ENCODE measurements at places on chromosomes 13 and 19. TPM values are rescaled to one million over a fixed set of nuclear protein-coding genes. Genes with fewer than 3 reads are reported as not detected.

- H3K27me3 ChIP-seq, result no peaks in the 10 kb centered on the region
- no peak overlapping the region for H3K27ac ChIP-seq
- peaks cover 3% of the 10 kb centered on the region for H3K4me1 ChIP-seq
- peak overlapping the region; percentile 96 for H3K4me3 ChIP-seq
- H3K36me3 ChIP-seq, result peaks cover 5% of the 10 kb centered on the region
These were observed 969 bp upstream of the POMP start for GRCh38 chr13:28657784-28658538.

GRCh38 chr19:31913103-31913661, 432.2 kb upstream of the ZNF507 start:
- no peak for DNase-seq
- no peak overlapping the region for H3K4me3 ChIP-seq
- no peaks in the 10 kb centered on the region for H3K4me1 ChIP-seq
- H3K27ac ChIP-seq, result no peak overlapping the region

GRCh38 chr13:107864543-107865317, 350.6 kb downstream of the LIG4 start:
- peak overlapping the region; percentile 95 for H3K4me3 ChIP-seq
- no peak overlapping the region for H3K27ac ChIP-seq
- no peak for DNase-seq
- peaks cover 10% of the 10 kb centered on the region for H3K27me3 ChIP-seq
- no peaks in the 10 kb centered on the region for H3K36me3 ChIP-seq

DNA sequence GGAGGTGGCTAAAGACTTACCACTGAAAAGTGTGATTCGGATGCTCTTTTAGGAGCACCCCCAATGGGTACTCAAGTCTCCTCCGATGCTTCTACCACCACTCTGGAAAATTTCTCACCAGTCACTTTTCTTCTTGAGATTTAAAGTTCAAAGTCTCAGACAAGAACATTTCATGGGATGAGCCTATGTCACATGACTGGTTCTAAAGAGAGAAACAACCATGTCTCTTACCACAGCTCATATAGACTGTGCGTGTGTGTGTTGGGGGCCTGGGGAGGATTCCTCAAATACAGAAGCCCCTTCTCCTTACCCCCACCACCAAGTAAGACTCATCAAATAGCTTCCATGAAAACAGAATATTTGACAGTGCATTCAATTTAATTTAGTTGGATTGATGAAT, 181.7 kb upstream of the MIR17HG start:
- no peak overlapping the region for H3K27ac ChIP-seq
- H3K27me3 ChIP-seq, result no peaks in the 10 kb centered on the region
- no peaks in the 10 kb centered on the region for H3K4me1 ChIP-seq
- H3K4me3 ChIP-seq, result no peak overlapping the region

DNA sequence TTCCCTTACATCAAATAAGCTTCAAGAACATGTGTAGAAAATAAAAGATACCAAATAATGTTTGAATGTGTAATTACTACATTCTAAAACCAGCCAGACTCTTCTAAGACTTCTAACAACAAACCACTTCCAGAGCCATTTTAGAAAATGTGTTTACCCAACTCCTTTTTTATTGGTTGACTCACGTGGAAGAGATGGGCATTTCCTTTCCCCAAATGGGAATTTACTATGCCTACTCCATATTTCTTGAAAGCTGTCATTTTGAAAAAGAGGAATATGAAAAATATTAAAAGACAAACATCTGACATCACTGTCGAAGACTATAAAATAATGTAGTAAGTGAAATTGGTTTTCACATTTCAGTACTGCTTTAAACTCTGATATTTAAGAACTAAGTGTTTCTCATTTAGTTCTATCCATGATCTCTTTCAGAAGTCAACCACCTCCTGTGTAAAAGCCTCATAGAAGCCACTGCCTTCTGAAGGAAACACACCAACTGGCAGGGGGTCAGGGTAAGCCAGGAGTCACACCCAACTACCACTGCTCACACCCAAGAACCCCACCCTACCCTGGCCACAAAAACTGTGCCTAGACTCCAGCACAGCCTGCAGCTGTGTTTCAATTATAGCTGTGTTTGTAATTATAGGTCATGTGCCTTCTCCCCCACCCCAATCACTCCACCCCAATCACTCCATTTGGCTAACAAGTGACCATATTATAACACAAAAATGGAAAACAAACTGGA, 86.8 kb downstream of the UBL3 start:
- peaks cover 7% of the 10 kb centered on the region for H3K36me3 ChIP-seq
- no peak overlapping the region for H3K4me3 ChIP-seq
- H3K27me3 ChIP-seq, result no peaks in the 10 kb centered on the region
- no peak for DNase-seq

DNA sequence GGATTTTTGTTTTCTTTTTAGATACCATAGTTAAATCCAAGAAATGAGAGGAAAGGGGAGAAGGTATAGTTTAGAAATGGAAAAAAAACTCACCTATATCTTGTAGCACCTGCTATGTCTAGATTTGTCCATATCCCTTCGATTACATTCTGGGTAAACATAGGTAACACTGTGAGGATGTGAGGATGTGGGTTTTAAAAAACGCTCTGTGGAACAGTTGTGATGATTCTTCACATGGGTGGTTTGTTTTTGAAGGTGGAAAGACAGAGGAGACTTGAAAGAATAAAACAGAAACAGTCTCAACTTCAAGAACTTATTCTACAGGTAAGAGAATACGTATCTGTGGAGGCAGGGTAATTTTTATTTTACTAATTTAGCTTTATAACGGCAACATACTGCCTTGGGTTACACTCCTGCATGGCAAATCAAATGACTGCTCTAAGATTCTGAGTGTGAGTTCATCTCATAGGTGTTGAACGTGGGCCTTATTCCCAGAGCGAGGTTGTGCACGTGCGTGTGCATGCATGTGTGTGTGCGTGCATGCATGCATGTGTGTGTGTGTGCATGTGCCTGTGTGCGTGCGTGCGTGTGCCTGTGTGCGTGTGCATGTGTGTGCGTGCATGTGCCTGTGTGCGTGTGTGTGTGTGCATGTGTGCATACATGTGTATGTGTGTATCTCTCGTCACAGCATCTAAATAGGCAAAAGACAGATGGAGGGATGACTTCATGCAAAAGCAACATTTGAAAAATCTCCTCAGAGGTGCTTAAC, 23.5 kb downstream of the ATP4B start:
- DNase-seq, result no peak
- H3K4me3 ChIP-seq, result no peak overlapping the region
- H3K27me3 ChIP-seq, result no peaks in the 10 kb centered on the region
- H3K36me3 ChIP-seq, result peaks cover 52% of the 10 kb centered on the region

DNA sequence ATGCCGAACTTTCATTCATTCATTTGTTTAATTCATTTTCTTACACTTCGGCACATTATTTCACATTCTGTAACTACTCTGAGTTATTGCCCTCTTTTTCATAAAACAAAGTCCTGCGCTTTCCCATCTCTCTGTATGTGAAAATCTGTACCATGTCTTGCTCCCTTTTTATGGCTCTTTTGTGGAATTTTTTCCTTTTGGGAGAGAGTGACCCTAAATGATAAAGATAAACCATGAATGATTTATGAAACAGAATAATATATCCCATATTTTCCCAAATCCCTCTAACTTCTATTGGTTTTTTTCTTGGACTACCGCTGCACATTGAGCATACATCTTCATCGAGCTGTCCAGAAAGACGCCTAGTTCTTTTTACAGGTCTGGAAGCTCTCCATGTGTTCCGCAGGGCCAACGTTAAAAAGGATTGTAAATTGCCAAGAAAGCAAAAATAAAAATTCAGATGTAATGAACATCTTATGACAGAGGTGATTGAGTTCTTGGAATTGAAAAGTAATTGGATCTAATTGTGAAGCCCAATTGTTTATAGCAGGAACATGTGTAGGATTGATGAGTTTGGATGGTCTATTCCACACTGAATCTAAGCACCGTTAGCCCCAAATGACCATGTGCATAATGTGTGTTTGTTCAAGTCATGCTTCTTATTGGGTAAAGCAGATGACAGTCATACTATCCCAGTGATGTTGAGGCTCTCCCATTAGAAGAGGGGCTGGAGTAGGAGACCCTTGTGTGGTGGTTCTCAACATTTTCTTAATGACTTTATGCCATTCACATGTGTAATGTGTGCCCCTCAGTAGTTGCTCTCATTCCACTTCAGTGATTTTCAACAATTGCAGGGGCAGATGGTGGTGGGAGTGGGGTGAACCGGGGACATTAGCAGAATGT, 378.9 kb downstream of the DLEU7 start:
- H3K36me3 ChIP-seq, result no peaks in the 10 kb centered on the region
- H3K4me1 ChIP-seq, result no peaks in the 10 kb centered on the region
- DNase-seq, result no peak
- H3K27me3 ChIP-seq, result no peaks in the 10 kb centered on the region

DNA sequence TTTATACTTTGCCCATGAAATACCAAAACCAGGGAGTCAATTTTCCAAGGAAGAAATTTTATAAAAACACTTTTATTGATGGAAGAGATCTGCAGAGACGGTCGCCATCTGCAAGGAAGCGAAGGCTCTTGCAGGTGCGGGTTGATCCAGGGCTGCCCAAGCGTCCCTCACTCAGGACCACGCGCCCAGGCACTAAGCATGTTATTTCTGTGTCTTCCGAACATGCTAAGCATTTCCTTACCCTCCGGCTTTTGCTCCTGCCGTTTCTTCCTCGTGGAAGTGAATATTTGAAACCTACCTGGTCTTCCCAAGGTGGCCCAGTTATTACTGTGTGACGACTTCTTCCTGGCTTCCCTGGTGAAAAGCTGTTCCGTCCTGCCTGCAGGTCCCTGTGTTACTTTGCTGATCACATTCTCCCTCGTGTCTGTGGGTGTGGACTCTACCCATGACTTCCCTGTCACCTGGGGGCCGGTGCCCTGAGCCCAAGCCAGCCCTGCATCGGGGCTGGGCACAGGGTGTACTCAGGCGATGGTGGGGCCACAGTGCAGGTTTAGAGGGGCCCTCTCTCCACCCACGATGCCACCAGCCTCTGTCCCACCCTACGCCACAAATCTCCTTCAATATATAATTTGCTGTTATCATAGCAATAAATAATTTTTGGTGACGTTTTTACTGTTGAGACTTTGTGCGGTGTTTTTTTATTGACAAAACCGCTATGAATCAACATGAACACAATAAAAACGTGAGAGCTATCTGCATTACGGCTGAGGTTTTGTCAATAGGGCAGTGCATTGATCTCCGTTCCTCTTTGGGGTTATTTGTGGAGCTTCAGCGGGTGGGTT, 119.4 kb downstream of the URI1 start:
- H3K27me3 ChIP-seq, result no peaks in the 10 kb centered on the region
- no peak overlapping the region for H3K4me3 ChIP-seq
- H3K36me3 ChIP-seq, result no peaks in the 10 kb centered on the region
- no peaks in the 10 kb centered on the region for H3K4me1 ChIP-seq
- no peak for DNase-seq

- no peak overlapping the region for H3K4me3 ChIP-seq
- no peaks in the 10 kb centered on the region for H3K27me3 ChIP-seq
- no peak for DNase-seq
- no peaks in the 10 kb centered on the region for H3K4me1 ChIP-seq
These were observed 86.5 kb upstream of the ABCC4 start for GRCh38 chr13:95387733-95388207.

GRCh38 chr13:58806401-58806800, 1174.9 kb downstream of the PCDH17 start:
- no peaks in the 10 kb centered on the region for H3K27me3 ChIP-seq
- H3K4me1 ChIP-seq, result no peaks in the 10 kb centered on the region
- no peak for DNase-seq

GRCh38 chr13:111917086-111917485, 149.9 kb upstream of the SOX1 start:
- H3K4me3 ChIP-seq, result no peak overlapping the region
- DNase-seq, result peak; percentile 23
- H3K4me1 ChIP-seq, result no peaks in the 10 kb centered on the region
- H3K27me3 ChIP-seq, result no peaks in the 10 kb centered on the region
- H3K36me3 ChIP-seq, result no peaks in the 10 kb centered on the region

DNA sequence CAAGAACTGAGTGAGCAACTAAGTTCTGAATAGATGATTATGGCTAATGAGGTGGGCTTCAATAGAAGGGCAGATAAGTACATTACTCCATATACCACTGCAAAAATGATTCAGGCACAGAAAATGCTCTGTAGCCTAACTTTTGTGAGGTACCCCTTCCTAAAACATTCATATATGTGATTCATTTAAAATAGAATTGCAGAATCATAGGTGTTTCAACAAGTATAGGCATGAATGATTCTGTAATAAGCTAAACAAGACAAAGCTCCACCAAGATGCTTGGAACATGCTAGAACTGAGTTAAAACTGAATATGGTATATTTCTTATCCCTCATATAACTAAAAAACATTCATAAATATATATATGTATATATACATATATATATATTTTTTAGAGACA, 12.1 kb downstream of the KBTBD7 start:
- H3K36me3 ChIP-seq, result no peaks in the 10 kb centered on the region
- H3K4me1 ChIP-seq, result no peaks in the 10 kb centered on the region
- H3K4me3 ChIP-seq, result no peak overlapping the region
- no peak for DNase-seq

DNA sequence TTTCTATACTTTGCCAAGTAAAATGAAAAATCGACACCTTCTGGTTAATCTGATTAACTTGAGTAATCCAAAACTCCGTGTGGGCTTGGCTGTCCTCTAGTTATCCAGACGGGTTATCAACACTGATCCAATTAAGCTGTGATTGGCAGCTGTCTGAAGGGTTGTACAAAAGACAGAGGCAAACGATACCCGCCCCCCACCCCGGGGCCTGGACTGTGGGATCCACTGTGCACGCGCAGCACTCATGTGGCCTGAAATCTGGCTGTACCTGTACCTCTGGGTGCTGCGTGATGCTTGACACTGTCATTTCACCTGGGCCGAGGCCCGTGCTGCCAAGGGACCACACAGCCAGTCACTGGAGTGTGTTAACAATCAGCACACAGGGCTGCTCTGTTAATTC, 53.5 kb downstream of the COL4A2 start:
- H3K4me3 ChIP-seq, result no peak overlapping the region
- H3K27ac ChIP-seq, result no peak overlapping the region
- DNase-seq, result no peak
- H3K36me3 ChIP-seq, result peaks cover 12% of the 10 kb centered on the region
- H3K4me1 ChIP-seq, result no peaks in the 10 kb centered on the region

GRCh38 chr13:50463719-50464118, 379.8 kb downstream of the DLEU7 start:
- H3K36me3 ChIP-seq, result no peaks in the 10 kb centered on the region
- H3K27ac ChIP-seq, result no peak overlapping the region
- DNase-seq, result no peak

- H3K27ac ChIP-seq, result no peak overlapping the region
- H3K4me3 ChIP-seq, result no peak overlapping the region
- peaks cover 43% of the 10 kb centered on the region for H3K36me3 ChIP-seq
These were observed 40.6 kb downstream of the PHF11 start for GRCh38 chr13:49536144-49536873.

- H3K27me3 ChIP-seq, result no peaks in the 10 kb centered on the region
- no peaks in the 10 kb centered on the region for H3K4me1 ChIP-seq
- H3K36me3 ChIP-seq, result peaks cover 35% of the 10 kb centered on the region
- H3K27ac ChIP-seq, result no peak overlapping the region
- H3K4me3 ChIP-seq, result no peak overlapping the region
These were observed 247.7 kb downstream of the GGACT start for GRCh38 chr13:100340865-100341264.

The CRB3 gene
- total RNA-seq, result 32.1 TPM

The TGFBR3L gene
- 6.5 TPM for total RNA-seq

The NKPD1 gene
- 0.17 TPM for total RNA-seq

The PODNL1 gene
- total RNA-seq, result 0.68 TPM

The MYO16 gene
- not detected for total RNA-seq

The SPRY2 gene
- total RNA-seq, result 55.4 TPM

The FPR1 gene
- total RNA-seq, result not detected

The PINLYP gene
- total RNA-seq, result 11.4 TPM

Data from H9 (cell line).